ENCODE measurements at places on chromosomes 16 and 17.

DNA sequence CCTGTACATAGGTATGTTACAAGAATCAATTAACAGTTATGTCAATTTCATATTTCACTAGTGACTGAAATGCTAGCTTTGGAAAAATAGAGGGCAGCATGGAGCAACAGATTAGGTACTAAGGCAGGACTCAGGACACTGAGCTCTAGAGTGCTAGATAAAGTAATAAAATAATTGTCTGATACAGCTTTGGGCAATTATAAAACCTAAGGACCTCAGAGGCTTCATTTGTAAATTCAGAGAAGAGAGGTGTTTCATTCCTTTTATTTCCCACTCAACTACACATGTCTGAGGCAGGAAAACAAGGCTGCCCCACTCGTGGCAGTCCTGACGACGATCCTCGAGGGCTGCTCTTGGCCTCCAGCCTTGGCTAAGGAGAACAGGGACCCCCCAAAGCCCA lies 81.5 kb downstream of the CA4 start:
- no peak for DNase-seq

- DNase-seq, result no peak
Observed at GRCh38 chr16:47667956-47668355, 206.8 kb downstream of the PHKB start.

GRCh38 chr17:50540560-50541401 lies 6.2 kb upstream of the SPATA20 start:
- no peak for DNase-seq

DNA sequence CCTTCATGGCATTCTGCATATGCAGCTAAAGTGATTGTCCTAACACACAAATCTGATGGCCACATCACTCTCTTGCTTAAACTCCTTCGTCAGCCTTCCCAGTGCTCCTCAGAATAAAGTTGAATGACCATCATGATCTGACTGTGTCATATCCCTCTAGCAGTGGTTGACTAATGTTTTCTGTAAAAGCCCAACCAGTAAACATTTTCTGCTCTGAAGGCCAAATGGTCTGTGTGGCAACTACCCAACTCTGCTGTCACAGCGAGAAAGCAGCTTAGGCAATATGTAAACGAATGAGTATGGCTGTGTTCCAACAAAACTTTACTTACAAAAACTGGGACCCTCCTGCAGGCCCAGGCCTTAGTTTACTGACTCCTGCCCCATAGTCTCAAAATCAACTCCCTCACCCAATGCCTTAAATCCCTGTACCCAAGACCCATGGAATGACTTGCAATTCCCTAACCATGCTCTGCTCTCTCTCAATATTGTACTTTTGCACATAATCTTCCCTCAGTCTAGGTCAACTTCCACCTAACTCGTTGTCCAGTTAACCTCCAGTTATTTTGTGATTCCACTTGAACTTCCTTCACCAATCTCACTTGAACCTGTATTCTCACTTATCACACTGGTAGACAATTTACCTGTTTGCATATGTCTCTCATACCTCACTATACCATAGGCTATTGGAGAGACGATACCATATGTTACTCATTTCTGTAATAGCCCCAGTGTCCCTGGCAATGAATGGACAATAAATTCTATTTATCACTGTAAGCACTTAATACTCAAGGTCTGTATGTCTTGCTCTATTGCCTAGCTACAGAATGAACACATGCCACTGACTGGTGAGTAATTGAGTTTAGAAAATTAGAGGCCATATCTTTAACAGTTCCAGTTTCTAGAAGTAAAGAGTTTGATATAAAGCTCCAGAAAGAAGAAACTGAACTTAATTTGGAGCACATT lies 29.1 kb downstream of the TMEM100 start:
- DNase-seq, result no peak

DNA sequence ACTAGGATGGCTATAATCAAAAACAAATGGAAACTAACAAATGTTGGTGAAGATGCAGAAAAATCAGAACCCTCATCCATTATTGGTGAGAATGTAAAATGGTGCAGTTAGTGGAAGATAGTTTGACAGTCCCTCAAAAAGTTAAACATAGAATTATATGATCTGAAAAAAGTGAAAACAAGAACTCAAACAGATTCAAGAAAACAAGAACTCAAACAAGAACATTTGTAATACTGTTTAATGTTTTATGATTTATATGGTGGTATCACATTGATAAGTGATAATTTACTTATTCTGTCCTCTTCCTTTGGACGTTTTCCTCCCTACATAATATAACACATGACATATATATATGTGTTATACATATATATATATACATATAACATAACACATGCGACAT lies 12.0 kb downstream of the USP31 start:
- DNase-seq, result no peak

- DNase-seq, result no peak
Observed at GRCh38 chr16:70522216-70523075, 908 bp downstream of the COG4 start.

DNA sequence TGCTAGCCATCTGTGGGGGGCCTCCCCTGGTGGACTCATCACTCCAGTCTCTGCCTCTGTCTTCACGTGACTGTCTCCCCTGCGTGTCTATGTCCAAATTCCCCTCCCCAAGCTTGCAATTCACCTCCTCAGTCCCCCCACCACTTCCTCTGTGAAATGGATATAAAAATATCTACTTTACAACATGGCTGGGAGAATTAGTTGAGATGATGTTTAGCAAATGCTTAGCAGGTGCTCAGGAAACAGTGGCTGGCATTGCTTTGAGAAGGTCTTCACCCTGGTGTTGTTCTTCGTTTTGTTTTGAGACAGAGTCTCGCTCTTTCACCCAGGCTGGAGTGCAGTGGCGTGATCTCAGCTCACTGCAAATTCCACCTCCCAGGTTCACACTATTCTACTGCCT lies 8.3 kb upstream of the ZCCHC14 start:
- no peak for DNase-seq

- peak; percentile 65 for DNase-seq
Observed at GRCh38 chr17:67258821-67259468, 13.9 kb upstream of the HELZ start.

DNA sequence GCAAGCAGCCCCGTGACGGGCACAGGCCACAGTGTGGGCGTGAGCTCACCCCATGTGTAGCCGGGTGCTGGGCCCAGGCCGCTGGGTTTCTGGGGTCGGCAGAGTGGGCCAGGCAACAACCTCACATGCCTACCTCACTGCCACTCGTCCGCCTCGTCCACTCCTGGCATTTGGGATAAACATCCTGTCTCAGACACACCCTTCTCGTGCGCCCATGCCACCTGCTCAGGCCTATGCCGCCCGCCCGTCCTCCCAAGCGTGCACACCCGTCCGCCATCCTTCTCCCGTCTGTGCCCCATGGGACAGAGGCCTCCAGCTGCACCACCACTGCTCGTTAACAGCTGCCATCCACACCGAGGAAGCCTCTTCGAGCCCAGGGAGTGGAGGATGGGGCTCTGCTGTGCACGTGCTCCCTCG lies 64.3 kb downstream of the KLHDC4 start:
- DNase-seq, result no peak

DNA sequence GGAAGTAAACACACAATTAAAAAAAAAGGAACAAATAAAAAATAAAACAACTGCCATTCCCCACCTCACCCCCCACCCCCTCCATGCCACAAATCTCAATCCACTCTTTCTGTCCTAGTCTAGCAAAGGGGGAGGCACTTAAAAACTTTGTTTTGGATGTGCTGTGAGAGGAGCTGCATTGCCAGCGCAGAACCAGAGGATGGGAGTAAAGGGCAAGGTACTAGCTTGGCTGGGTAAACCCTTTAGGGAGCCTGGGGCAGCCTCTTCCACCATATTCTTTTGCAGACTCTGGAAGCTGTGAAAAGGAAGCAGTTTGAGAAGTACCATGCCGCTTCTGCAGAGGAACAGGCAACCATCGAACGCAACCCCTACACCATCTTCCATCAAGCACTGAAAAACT lies 1.4 kb downstream of the MRPS7 start:
- no peak for DNase-seq

DNA sequence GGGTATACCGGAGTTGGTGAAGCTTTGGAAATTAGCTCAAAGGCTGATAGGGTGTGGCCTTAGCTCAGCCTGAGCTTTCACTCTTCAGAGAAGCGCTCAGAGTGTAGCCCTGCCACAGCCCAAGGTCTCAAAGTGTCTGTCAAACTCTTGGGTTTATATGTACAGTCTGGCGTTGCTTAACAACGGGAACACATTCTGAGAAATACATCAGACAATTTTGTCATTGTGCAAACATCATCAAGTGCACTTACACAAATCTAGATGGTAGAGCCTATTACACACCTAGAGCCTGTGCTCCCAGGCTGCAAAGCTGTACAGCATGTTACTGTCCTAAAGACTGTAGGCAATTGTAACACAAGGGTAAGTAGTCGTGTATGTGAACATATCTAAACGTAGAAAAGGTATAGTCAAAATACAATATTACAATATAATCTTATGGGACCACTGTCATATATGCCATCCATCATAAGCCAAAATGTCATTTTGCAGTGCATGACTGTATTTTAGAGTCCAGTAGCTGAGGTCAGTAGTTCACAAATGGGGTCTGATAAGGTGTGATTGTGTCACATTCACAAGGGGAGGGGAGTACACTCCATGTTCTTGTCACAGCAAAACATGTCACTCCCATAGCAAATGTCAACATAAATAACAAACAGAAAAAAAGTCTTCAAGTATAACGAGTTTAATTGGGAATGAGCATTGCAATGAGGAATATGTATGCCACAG lies 20.6 kb downstream of the CHAD start:
- no peak for DNase-seq

- DNase-seq, result no peak
Observed at GRCh38 chr16:17939122-17939536, 397.4 kb downstream of the NPIPA8 start.

DNA sequence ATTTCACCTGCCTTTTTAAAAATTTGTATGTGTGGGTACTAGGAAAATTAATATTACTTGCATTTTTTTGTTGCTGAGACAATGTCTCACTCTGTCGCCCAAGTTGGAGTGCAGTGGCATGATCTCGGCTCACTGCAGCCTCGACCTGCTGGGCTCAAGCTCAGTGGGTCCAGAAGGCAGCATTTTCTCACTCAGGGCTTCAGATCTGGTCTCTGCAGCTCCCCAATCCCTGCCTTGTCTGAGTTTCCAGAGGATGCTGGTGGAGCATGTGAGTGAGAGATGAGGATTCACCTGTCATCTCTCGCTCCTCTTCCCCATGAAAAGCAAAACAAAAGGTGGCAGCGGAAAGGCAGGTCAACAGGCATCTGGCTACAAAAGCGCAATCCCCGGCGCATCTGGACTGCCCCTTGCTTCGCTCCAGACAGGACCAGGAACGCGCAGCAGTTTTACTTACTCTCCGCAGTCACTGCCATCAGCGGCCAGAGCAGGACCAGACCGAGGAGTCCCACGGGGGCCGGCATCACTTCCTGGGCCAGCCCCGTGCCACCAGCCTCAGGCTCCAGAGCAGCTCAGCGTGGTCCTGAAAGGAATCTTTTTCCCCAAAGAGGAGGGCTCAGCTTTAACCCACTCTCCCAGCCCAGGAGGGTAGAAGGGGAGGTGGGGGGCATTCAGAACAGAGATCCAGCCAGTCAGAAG lies 59.9 kb downstream of the LITAF start:
- DNase-seq, result no peak

- DNase-seq, result peak; percentile 95
Observed at GRCh38 chr16:30957456-30958174, at the start of gene SETD1A. Gene SETD1A, plus strand, starts transcription at chr16:30957754. Its CDS starts 978 bp downstream, at chr16:30958732.

DNA sequence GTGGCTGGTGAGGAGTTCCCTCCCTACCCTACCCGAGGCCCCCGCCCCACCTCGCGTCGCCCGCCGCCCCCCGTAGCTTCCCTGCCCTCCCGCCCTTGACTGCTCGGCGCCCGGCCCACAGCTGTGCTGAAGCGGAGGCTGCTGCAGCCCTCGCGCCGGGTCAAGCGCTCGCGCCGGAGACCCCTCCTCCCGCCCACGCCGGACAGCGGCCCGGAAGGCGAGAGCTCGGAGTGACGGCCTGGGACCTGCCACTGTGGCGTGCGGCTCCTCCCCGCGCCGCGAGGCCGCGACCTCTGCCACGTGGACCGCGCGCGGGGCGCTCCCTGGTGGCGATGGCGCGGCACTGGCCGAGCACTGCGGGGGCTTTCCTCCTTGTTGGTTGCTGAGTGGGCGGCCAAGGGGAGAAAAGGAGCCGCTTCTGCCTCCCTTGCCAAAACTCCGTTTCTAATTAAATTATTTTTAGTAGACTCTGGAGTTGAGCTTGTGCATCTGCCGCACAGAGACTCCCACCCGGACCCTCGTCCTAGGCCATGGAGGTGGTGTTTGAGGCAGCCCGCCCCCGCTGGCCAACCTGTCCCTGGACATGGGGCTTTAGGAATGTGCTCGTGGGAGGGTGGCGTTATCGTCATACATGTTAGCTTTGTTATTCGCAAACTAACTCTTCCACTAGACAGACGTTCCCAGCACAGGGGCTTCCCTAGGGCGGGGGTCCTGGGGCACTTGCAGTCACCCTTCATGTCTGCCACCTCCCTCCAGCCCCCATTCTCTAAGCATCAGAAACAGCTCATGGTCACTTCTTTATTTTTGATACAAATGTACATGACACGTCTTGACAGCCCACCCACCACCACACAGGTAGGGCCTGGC lies 4.4 kb downstream of the TP53I13 start:
- DNase-seq, result no peak

DNA sequence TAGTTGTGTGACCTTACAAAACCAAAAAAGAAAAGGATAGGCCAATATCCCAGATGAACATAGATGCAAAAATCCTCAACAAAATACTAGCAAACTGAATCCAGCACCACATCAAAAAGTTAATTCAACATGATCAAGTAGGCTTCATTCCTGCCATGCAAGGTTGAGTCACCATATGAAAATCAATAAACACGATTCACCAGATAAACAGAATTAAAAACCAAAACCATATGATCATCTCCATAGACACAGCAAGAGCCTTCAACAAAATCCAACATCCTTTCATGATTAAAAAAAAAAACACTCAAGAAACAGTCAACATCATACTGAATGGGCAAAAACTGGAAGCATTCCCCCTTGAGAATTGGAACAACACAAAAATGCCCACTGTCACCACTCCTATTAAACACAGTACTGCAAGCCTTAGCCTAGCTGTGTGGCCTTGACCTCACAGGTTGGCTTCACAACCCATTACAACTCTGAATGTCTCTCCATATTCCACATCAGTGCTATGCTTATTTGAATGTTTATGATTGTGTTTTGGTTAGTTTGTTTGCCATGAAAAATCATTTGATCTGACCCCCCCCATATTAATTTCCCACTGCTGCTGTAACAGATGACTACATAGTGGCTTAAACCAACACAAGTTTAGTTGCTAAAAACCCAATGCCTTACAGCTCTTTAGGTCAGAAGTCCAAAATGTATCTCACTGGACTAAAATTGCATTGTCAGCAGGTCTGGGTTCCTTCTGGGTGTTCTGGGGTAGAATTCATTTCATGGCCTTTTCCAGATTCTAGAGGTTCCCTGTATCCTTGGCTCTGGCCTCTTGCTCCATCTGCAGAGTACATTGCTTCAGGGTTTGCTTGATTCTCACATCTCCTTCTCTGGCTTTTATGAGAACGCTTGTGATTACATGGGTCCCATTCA lies 257.1 kb upstream of the DYNLRB2 start:
- no peak for DNase-seq
